Left ventricle myocardium inferior (tissue), 1 donor: ENCODE measurements at places on chromosomes 12 and 14. TPM values are rescaled to one million over a fixed set of nuclear protein-coding genes. Genes with fewer than 3 reads are reported as not detected.

DNA sequence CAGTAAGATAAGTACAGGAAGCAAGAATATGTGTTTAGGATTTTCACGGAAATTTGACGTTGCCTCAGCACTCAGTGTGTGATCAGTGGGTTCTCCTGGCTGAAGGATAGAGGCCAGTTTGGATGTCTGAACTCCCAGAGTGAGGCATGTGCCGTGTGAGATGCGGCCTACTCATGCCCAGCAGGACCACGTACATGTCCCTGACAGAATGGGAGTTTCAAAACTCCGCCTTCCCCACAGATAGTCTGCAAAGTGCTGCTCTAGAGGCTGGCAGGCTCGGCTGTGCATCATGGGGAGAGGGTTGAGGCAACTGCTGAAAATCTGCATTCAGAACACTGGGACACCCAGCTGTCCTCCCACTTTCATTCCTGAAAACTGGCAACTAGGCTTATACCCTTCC lies 58.3 kb downstream of the NINJ2 start:
- no peak for DNase-seq

DNA sequence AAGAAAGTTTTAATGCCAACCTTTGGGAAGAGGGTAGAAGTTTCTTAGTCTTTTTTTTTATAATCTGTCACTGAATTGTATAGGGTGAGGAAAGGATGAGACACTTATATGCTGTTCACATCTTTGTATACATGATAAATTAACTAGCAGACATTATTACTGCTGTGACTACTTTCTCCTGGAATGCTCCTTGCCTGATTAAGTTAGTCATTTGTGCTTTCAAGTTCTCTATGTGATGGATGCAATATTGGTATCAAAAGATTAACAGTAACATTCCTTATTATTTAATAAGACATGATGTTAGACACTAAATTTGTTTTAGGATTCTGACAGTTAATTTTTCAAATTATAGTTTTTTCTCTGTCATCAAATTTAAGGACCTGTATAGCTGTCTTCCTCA lies 223.4 kb upstream of the GARIN2 start:
- DNase-seq = no peak

- DNase-seq = no peak
Observed at GRCh38 chr12:93333828-93334227, 43.9 kb upstream of the NUDT4 start.

- no peak for DNase-seq
Observed at GRCh38 chr14:23181946-23182345, 1.5 kb downstream of the SLC7A8 start.

GRCh38 chr14:33956640-33957039 lies 5.8 kb upstream of the EGLN3 start:
- DNase-seq = no peak

DNA sequence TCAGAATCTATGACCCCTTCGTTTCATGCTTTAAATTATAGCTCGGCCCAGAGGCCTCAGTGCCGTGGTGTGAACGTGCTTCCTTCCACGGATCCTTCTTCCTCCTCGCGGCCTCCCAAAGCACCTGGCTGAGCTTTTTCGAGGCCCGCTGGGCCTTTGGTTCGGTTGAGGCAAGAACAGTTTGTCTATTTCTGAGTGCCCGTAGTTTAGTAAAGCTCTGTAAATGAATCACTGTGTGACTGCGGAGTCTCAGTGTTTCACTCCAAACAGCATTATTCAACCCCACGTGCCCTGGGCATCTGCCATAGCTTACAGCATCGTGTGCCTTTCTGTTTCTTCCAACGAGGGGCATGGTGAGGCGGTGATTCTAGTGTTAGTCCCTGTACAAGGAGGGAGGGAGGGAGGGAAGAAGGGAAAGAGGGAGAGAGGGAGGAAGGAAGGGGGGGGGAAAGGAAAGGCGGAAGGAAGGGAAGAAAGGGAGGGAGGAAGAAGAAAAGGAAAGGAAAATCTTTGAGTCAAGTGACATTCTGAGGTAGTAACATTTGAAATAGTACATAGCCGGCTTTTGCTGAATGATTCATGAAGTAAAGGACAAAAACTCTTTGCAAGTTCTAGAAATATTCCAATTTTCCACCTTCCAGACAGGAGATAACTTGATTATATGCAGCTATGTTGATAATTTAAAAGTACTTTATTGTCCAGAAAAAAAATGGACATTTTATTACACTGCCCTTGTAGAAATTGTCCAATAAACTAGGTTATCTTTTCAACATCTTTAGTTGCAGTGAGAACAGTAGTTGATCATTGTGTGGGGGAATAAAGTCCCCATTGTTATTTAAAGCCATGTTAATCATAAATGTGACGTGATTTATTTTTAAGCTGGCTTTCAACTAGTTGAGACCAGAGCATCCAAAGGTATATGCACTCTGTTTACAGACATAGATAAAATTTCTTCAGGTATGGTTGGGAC lies 1.2 kb upstream of the TRIM9 start:
- no peak for DNase-seq

- DNase-seq = peak; percentile 95
Observed at GRCh38 chr12:105107494-105108371, at the start of gene WASHC4. TSS of gene WASHC4 (plus strand) at chr12:105107731. CDS start at chr12:105107801, 70 bp downstream.

DNA sequence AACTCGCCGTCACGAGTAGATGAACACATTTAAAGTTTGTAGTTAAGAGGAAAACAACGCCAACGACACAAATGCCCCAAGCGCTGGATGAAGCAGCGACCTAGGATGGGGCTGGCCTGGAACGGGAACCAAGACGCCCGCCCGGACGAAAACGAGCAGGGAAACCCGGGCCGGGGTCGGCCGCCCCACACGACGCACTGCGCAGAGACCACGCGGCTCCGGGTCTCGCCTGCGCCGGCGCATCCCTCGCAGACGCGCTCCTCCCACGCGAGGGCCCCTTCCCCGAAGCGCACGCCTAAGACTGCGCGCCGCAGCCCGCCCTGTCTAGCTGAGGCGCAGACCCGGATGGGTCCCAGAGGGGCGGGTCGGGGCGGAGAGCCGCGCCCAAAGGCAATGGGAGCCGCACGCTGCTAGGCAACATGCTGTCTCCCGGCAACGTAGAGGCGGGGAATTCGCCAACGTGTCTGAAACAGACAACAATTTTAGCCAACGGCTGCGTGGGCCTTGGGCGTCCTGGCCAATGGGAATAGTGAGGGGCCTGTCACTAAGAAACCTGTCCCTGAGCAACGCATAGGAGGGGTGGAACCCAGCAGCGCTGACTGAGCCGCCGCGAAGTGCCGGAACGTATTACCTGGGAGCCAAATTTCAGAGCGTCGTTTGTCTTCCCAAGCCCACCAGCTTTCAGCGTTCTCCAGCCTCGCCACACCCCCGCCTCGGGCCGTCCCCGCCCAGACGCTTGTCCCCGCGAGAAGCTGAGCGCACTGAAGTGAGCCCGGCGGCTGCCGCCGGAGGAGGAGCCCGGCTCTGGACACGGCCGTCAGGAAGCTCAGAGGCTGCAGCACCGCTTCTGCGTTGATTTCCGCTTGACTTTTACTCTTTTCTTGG lies 21.0 kb upstream of the CHFR start:
- DNase-seq = peak; percentile 95

DNA sequence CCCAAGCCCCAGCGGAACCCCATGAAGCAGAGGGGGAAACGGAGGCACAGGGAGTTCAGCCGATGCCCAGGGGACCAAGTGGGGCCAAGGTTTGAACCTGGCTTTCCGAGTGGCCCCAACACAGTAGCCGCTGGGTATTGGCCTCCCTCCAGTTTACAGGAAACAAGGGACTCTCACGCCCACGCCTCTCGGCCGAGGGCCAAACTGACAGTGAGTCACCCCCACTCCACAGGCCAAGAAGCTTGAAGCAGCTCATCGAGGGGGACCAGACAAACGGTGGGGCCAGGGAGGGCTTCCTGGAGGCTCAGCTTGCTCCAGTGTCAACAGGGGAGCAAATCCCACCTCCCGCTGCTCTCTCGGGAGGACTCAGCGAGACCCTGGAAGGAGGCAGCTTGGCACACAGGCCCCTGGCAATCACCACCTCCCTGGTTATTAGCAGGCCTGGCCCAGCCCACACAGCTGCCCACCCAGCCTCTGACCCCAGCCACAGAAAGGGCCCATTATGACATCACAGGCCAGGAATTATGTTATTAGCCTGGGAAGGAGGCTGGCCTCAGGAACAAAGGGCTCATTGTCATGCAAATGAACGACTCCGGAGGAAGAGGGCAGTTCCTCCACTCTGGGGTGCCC lies 54.6 kb downstream of the NCOR2 start:
- peak; percentile 86 for DNase-seq

DNA sequence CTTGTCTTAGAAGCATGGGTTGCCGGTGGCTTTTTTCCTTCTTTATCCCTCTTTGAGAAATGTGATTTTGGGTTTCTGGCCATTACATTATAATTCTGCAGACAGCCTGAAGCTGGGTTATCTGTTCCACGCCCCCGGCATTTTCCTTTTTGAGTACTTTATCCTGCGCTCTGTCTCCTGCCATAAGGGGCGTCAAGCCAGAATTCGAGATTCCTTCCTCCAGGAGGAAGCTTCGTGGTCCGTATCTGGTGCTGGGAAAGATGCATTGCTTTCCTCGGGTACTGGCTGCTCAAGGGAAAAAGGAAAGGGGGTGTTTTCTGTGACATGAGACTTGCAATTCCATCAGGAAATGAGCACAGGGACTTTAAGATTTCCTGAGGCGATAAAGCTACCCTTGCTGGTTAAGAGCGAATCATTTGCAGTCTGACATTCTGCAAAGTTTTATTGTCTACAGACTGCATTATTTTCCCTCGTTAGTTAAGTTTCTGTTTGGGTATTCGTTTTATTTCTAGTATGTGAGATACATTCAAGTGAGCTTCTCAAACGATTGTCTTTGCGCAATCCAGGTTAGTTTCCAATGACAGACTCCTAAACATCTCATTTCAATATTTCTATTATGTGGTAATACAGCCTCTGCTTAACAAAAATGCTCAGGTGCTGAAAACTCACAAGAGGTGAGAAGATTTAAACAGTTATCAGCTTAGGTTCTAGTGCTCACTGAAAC lies 694 bp downstream of the AKAP5 start:
- no peak for DNase-seq

DNA sequence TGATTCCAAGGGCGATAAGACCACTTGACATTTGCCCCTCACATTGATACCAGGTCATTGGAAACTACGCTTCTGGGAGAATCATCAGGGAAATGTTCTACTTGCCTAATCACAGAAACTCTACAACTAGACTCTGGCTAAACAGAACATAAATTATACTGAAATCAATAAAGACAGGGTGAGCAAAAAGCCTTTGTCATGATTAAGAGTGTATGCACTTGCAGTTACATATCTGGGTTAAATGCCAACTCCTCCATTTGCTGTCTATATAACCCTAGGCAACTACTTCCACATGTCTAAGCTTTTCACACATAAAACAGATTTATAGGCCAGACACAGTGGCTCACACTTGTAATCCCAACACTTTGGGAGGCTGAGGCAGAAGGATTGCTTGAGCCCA lies 125.7 kb downstream of the PHLDA1 start:
- DNase-seq = no peak

DNA sequence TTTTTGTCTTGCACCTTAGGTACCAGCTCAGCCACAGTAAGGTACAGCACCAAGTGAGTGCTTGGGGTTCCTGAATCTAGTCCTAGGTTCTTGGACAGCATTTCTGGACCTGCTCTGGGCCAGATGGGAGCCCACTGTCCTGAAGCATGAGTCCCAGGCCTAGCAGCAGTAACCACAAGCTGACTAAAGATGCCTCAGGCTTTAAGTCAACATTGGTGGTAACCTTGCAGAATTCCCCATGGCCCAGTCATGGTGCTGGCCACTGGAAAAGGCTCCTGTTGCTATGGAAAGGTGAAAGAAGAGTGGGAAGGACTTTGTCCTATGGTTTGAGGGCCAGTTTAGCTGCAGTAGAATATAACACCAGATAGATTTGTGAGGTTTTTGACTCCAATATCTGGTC lies 86.9 kb upstream of the CLEC14A start:
- DNase-seq = no peak

DNA sequence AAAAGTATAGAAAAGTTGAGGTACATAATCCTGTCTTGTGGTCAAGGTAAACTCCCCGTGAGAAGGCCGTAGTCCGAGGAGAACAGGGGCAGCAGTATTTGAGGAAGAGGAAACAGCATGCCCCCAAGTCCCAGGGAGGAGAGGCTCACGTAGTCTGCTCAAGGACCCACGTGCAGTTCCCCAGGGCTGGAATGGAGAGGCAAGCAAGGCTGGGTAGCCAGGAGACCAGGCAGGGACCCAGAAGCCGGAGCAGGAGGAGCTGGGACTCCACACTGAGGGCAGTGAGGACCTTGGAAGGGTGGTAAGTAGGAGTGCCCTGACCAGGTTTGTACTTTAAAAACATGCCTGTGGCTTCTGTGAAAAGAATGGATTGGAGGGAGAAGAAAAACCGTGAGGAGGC lies 100.0 kb downstream of the EGLN3 start:
- DNase-seq = no peak

DNA sequence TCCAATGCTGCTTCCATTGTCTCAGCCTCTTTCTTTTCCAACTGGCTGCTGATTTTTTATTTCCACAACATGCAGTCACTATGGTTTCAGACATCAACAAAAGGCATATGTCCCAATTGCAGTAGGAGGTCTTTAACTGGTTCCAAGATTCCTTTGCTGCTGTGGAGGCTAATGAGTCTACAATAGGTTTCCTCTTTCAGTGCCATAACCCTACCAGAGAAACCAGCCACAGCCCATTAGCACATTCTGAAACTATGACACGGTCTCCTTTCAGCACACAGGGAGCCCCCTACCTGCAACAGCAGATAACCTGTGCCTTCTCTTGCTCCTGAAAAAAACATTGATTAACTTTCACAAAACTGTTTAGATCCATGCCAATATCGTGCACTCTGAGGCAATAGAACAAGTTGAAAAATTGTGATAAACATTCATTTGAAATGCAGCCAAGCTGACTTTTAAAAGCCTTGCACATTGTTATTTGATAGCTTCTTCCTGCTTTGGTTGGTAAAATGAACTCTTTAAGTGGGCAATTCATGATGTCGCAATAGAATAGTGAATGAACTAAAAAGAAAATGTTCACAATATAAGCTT lies 32.4 kb downstream of the PLEKHG7 start:
- no peak for DNase-seq

MYF5 gene
- not detected for total RNA-seq

SNX6 gene
- 60.4 TPM for total RNA-seq

CEBPE gene
- not detected for total RNA-seq
